ENCODE measurements at places on chromosomes 7 and 10.

- no peak for DNase-seq
Measured at GRCh38 chr10:112389271-112389822, 15.4 kb downstream of the ACSL5 start.

- DNase-seq, result peak; percentile 81
Measured at GRCh38 chr7:43137811-43138210, 25.4 kb downstream of the HECW1 start.

- peak; percentile 5 for DNase-seq
Measured at GRCh38 chr10:8453587-8453986, 399.1 kb downstream of the GATA3 start.

GRCh38 chr7:112880818-112881418, 90.7 kb upstream of the TMEM168 start:
- no peak for DNase-seq

DNA sequence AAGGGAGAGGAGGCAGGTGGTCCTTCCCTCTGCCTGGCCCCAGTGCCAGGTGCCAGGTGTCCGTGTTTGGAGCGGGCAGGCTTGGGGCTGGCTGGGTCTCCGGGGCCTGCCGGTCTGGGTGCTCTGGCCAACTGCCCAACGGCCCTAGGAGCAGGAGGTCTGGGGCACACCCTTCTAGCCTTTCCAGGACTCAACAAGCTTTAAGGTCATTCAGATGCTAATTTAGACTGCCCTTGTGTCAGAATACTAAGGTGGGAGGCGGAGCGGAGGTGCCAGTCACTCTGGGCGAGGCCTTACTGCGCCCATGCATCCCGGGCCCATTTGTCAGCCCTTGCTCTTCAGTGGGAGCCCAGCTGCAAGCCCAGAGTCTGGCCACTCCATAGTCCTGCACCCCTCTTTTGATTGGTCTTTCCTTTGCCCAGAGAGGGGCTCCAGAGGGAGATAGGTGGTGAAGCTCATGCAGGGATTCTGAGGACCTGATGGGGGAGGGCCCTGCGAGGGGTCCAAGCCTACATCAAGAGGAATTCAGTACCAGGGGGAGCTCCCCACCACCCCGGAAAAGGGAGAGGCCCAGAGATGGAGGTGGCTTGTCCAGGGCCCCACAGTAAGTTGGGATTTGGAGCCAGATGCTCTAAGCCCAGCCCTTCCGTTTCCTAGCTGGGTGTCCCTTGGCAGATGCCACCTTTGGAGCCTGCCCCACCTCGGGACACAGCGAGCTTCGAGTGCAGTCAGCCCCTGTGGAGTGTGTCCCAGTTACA, 1.3 kb downstream of the PGAM2 start:
- DNase-seq, result no peak

DNA sequence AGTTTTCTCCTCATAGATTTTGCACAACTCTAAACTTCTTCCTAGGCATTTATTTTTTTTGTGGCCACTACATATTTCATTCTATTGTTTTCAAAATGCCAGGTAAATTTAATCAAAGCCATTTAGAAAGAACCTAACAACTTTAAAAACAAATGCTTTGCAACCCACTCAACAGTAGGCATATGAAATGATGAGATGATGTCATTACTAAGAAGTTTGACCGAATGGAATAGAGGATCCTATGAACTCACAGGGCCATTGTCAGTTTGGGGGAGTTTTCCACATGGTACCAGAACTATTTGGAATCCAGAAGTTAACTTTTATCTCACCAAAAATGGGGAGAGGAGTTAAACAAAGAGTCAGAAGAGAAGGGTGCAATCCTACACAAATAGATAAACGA, 100.7 kb upstream of the INHBA start:
- no peak for DNase-seq
